ENCODE measurements at places on chromosomes 4 and X.

DNA sequence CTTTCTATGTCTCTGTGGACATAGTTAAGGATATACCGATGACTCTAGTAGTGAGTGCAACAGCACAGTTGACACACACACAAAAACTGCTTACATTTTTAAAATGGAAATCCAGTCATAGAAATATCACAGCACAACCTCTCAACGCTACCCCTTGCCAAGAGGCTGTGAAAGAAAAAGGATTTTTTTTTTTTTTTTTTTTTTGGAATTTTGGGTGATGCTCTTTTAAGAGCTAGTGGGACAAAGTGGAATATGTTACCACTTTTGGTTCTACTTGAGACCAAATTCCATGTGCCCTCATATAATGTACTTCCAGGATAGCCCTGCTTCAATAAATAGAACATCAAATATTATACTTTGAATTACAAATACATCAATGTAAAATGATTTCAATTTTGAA, 381.1 kb upstream of the MAGEB2 start:
- DNase-seq: no peak

DNA sequence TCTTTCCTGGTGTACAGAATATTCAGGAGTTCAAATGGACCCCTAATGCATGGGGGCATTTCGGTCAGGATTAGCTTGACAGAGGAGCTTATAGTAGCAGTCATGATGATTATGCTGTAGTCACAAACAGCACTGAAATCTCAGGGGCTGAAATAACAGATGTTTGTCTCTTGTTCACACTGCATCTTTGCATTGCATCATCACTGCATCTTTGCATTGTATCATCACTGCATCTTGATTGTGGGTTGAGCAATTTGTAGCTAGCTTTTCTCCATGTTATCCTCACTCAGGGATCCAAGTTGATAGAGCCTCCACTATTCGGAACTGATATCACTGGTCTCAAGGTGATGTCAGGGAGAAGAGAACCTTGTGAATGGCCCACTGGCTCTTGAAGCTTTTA, 160.9 kb downstream of the GATB start:
- DNase-seq: no peak

GRCh38 chr4:39042366-39042765, 10.2 kb upstream of the TMEM156 start:
- DNase-seq: no peak

GRCh38 chr4:164931551-164932324, 45.7 kb downstream of the TRIM61 start:
- DNase-seq: no peak

DNA sequence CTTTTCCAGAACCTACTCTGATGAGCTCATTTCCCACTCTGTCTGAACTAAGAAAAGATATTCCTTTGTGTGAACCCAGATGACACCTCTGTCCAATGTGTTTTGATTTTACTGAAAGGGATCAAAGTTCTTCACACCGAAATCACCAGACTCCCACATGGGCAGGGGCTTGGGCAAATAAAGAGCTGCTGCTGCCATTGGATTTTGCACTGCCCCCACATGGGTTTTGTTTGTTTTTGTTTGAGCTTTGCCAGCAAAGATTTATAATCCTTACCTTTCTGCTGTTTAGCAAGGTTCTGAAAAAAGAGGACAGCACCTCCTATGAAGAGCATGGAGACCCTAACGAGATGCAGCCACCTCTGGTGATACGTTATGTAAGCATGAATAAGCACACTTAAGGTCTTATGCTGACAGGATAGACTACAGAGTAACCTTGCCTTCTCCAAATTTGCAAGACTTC, 44.3 kb downstream of the HSD17B13 start:
- no peak for DNase-seq

DNA sequence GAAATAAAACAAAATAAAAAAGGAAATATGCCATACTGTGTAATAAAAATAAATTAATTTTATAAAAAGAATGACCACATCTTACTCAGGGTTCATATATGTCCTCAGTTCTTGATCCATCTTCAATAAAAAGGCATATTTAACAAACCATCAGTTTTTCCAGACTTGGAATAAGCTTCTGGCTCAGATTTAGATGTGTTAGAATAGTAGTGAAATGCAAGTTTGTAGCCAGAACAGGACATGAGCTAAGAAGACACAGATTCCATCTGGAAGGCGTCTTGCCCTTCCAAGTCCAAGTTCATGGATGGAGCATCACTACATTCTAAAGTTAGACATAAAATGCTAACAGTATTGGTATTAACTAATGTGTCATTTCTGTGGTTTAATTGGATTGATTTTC, 10.3 kb upstream of the LSM6 start:
- no peak for DNase-seq

DNA sequence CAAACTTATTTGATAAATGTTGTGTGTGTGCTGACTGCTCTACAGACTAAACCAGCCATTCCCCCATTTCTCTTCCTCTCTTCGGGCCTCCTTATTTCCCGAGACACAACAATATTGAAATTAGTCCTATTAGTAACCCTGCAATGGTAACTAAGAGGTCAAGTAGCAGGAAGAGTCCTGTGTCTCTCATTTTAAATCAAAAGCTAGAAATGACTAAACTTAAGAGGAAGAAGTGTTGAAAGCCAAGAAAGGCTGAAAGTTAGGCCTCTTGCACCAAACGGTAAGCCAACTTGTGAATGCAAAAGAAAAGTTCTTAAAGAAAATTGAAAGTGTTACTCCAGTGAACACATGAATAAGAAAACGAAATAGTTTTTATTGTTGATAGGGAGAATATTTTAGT, 357.8 kb upstream of the SLC7A11 start:
- DNase-seq: no peak

- no peak for DNase-seq
Observed at GRCh38 chrX:8346060-8346459, 118.6 kb upstream of the VCX3B start.

DNA sequence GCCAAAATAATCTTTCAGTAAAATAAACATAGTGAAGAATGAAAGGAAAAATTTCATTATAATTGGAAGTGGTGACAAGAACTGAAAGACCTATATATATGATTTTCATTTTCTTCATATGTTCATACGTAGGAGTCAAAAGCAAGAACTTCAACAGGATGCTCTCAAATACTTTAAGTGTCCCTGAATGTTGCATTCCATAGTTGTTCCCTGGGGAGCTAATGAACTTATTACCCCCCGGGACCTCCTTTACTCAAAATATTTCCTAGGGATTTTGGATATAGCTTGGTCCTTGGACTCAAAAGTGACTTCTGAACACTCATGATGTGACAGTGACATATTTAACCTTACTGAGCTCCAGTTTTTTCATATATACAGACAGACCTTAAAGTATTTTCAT, 44.9 kb upstream of the NDST4 start:
- no peak for DNase-seq

DNA sequence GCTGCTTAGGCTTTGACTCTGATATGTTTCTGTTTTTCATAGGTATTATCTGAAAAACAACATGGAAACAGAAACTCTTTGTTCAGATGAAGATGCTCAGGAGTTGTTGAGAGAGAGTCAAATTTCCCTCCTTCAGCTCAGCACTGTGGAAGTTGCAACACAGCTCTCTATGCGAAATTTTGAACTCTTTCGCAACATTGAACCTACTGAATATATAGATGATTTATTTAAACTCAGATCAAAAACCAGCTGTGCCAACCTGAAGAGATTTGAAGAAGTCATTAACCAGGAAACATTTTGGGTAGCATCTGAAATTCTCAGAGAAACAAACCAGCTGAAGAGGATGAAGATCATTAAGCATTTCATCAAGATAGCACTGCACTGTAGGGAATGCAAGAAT, 238.6 kb downstream of the RAPGEF2 start:
- DNase-seq: no peak

DNA sequence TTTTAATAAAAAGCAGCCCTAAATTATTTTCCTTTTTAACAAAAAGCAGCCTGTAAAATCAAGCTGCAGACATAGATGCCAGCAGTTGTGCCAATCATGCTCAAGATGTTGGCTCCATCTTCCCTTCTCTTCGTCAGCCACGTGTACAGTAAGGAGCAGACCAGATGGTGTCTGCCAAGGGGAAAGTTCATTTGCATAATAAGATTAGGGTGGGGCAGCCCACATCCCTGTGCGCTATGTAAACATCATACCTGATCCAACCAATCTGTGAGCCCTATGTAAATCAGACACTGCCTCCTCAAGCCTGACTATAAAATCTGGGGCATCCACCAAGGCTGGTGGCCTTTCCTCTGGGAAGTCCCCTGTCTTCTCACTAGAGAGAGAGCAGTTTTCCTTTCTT, 23.1 kb upstream of the C1GALT1C1 start:
- no peak for DNase-seq

GRCh38 chr4:153541456-153542096, 75.4 kb downstream of the TMEM131L start:
- no peak for DNase-seq

DNA sequence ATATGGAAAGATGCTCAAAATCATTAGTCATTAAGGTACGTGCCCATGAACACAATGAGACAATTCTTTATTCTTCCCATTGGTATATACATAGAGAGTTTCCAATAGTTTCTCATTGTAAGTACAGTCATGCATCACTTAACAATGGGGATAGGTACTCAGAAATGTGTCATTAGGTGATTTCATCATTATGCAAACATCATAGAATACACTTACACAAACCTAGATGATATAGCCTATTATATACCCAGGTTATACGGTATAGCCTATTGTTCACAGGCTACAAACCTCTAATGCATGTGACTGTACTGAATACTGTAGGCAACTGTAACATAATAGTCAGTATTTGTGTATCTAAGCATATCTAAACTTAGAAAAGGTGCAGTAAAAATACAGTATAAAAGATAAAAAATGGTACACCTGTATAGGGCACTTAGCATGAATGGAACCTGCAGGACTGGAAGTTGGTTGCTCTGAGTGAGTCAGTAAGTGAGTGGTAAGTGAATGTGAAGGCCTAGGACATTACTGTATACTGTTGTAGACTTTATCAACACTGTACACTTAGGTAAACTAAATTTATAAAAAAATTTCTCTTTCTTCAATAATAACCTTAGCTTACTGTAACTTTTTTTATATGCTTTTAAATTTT, 49.6 kb downstream of the KLHL13 start:
- no peak for DNase-seq

DNA sequence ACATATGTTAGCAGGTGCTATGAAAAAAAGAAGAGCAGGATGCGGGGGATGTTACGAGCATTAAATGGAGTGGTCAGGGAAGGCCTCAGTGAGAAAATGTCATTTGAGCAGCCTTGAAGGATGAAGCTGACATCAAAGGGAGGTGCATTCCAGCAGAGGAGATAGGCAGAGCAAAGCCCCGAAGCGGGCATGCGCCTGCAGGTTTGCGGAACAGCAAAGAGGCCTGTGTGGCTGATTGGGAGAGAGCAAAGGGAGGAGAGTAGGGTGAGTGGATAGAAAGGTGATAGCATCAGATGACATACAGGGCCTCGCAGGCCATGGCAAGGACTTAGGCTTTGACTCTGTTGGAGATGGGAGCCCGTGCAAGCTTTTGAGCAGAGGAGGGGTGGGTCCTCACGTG, 95.4 kb upstream of the GPR50 start:
- no peak for DNase-seq

DNA sequence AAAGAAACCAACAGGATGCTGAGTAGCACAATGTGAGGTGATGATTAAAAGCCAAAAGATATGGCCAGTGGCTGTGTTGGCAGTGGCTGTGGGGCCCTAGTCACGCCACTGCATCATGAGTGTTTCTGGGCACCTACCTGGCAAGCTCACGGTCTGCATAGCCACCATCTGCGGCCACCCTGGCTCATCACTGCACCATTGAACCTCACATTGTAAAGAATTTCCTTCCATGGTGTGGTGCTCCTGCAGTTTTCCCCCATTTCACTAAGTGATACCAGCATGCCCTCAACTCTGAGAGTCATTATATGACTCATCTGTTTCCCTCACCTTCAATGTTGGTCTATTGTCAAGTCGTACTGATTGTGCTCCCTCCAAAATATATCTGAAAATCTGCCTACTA, 45.5 kb upstream of the CLNK start:
- DNase-seq: no peak

DNA sequence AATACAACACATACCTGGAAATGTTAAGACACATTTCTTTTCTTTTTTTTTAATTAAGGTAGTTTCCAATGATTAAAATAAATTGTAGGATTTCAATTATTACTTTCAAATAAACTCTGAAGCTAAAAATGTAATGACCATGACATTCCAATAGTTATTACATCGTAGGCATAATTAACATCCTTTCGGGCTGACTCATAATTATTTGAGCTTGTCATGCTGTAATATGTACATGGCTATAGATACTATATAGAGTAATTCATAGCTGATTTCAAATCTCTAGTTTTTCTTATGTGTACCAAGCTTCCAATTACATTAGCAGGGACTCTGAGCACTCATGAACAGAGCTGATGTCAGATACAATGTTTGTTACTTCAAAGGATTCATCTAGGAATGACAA, 125.7 kb upstream of the GABRG1 start:
- DNase-seq: no peak

All from stimulated activated CD4-positive, alpha-beta T cell treated with anti-CD3 and anti-CD28 coated beads, TNF-alpha, amount 100 ng/mL, for 1 hour (primary cell).